ENCODE measurements at places on chromosomes 1 and 21.
A peak's percentile ranks its signal among the peaks of the same experiment; 100 is the strongest.

GRCh38 chr1:232859216-232859615, 54.0 kb downstream of the MAP10 start:
- DNase-seq: no peak

- DNase-seq: no peak
These were observed 26.2 kb downstream of the ITPKB start for GRCh38 chr1:226712742-226713419.

GRCh38 chr1:29514361-29515169, 278.2 kb downstream of the PTPRU start:
- DNase-seq: no peak

GRCh38 chr1:204623365-204623893, 62.1 kb downstream of the LRRN2 start:
- peak; percentile 51 for DNase-seq

DNA sequence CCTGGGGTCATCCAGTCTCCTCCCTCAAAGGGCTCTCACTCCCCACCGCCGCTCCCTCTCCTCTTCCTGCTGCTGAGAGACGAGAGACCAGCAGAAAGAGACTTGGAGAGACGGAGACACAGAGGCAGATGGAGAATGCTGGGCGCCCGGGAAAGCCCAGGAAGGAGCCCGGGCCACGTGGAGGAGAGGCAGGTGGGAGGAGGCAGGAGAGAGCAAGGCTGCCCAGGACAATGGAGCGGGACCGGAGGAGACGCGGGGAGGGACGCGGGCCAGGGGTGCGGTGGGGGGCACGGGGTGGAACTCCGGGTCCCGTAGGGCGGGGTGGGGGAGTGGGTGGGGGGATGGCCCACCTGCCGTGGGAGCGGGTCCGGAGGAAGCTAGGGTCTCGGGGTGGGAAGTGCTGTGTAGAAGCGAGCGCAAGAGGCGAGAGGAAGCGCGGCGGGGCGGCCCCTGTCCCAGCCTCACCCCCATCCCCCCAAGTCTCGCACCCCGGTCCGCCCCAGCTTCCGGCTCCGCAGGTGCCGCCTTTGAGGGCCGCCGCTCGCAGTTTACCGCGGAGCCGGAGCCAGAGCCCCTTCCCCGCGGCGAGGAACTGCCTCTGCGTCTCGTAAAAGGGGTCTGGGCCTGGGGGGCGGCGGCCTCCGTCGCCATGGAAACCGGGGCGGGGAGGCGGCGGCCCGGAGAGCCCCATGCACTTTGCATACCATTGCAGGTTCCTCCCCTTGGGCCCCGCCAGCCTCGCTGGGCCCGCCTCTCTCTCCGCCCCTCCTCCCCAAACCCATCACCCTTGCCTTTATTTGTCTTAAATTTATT, 11.7 kb upstream of the EPHA2 start:
- DNase-seq: peak; percentile 79

DNA sequence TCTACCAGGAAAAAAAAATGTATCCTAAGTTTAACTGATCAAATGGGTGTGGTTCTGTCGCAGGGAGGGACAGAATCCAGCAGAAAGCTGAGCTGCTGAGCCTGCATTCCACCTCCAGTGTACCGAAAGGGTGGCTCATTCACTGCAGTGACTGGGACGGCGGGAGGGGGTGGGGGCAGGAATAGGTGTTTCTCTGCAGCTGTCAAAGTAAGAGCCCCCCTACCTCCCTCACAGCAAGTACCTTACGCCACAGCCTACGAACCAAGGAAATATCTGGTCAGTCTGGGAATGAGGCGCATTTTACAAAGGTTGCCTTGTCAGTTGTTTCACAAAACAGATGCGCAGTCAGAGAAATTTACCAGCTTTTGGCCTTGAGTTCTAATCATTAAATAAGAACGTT, 1.7 kb downstream of the S100B start:
- no peak for DNase-seq

DNA sequence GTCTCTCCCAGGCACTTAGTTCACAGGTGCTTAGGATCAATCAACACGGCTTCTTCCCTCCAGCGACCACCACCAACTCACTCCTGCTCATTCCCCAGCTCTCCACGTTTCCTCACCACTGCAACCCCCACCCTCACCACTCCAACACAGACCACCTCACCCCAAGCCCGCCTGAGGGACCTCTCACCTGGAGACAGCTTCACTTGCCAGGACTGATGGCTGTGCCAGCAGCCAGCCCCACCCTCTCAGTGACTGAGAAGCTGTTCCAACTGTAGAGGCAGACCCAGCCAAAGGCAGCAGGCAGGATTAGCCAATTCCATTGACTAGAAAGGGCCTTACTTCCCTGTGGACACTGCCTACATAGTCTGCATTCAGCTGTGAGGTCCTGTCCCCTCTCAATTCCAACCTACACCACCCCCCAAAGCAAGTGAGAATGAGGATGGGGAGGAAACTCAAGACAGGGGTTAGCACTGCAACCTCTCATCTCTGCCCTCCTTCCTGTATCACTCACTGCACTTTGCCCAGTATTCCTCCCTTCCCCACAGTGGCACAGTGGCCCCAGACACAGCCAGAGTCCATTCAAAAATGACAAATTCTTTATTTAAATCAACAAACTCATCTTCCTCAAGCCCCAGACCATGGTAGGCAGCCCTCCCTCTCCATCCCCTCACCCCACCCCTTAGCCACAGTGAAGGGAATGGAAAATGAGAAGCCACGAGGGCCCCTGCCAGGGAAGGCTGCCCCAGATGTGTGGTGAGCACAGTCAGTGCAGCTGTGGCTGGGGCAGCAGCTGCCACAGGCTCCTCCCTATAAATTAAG, 7.6 kb downstream of the TAGLN2 start:
- DNase-seq: no peak
